Cardiac septum (tissue), 1 donor: ENCODE measurements at places on chromosomes 1 and 21.
A peak's percentile ranks its signal among the peaks of the same experiment; 100 is the strongest.

- no peak for DNase-seq
Measured at GRCh38 chr21:25563361-25564116, 43.7 kb downstream of the MRPL39 start.

GRCh38 chr1:90850181-90850897 is 133.2 kb upstream of the BARHL2 start:
- no peak for DNase-seq

GRCh38 chr1:169858467-169858866 is 35.2 kb downstream of the SCYL3 start:
- DNase-seq = no peak

DNA sequence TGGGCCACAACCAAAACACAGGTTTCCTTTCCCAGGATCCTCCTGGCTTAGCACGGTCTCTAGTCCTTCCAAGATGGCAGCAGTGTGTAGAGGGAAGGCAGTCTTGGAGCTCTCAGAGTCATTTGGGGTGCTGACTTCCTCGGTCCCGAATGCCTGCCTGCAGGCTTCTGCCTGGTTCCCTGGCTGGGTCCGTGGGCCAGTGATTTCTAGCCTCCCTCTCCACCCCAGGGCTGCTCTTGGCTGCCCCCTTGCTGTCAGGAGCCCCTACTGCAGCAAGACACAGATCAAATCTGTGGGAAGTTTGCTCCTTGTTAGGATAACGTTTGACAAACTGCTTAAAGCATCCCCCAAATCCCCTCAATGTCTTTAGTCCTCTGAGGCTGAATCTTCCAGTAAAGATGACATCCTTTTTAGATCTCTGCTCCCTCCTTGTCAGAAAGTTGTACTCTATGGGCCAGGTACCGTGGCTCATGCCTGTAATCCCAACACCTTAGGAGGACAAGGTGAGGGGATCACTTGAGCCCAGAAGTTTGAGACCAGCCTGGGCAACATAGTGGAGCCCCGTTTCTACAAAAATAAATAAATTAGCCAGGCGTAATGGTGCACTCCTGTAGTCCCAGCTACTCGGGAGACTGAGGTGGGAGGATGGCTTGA is 272.5 kb downstream of the RRAGC start:
- peak; percentile 82 for DNase-seq

DNA sequence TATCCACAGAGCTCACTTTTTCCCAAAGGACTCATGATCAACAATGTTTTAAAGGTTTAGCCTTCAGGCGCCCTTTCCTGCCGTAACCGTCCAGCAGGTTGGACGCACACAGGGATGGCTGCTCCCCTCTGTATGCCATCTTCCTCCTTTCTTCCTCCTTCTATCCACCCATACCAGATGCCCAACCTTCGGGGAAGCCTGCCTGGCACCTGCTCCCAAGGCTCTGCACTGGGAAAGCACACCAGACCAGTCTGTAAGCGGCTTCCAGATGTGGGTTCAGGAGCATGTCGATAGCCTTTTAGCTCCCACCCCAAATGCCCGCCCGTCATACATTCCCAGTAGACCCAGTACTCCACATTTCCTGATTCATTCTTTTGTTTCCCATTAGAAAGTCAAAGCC is 52.9 kb downstream of the STUM start:
- DNase-seq = peak; percentile 47

DNA sequence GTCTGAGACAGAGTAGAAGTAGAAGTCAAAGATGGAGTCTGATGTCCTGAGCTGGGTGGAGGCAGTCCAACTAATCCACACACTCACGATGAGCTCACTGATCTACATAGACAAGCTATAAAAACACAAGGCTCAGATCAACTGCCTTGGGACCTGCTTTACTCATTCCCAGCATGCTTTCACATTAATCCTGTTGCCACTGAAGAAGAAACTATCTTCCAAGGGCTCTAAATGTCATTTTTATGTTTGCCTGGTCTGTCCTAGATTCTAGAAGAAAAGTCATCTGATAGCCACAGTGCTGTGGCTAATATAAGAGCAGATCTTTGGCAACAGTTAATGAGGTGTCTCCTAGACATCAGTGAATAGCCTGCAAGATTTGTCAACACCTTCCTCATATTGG is 522.7 kb downstream of the NUF2 start:
- DNase-seq = no peak

- DNase-seq = no peak
Measured at GRCh38 chr1:39919545-39919944, 17.8 kb upstream of the MYCL start.

GRCh38 chr1:235648407-235648907 is 1.1 kb downstream of the GNG4 start:
- no peak for DNase-seq

DNA sequence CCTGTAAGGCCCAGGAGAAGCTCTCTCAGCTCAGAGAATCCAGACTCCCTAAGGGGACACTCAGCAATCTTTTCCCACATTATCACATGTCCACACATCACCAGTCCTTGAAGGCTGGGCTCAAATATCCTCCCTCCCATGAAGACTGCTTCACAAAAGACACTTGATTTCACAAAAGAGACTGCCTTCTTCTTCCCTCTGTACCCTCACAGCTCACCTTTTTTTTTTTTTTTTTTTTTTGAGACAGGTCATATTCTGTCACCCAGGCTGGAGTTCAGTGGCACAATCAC is 1.5 kb downstream of the CD58 start:
- no peak for DNase-seq

DNA sequence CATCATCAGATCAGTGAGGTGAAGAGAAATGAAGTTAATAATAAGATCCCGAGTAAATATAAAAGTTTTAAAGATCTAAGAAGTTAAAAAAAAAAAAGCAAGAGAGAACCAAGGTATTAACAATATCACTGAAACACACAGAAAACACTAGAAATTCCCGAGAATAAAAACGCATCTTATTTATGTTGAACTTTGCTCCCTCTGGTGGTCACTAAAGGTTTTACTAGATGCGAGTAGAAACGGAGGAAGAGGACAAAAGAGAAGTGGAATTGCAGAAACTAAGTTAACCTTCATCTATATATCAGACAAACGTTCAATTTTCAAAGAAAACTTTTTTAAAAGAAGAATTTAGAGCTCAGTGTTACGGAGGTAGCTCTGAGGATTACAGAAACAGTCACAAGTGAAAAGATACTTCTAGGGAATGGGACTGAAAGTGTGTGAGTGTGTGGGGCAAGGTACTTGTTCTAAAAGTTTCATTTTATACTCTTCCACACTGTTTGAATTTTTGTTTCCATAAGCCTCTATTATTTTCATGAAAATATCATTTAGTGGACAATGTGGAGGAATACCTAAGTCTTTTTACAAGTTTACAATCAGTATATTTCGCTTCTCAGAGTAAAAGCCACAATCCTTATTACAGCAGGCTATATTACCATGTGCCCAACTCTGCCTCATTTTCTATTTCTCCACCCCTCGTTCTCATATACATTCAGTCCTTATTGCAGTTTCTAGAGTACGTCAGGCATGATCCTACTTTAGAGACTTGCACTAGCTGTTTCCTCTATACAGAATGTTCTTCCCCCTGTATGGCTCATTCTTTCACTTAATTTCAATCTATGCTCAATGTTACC is 19.7 kb downstream of the ACBD6 start:
- no peak for DNase-seq

- no peak for DNase-seq
Measured at GRCh38 chr1:182426442-182427430, 23.2 kb upstream of the RGSL1 start.

- no peak for DNase-seq
Measured at GRCh38 chr1:184832517-184832916, 77.9 kb upstream of the EDEM3 start.

DNA sequence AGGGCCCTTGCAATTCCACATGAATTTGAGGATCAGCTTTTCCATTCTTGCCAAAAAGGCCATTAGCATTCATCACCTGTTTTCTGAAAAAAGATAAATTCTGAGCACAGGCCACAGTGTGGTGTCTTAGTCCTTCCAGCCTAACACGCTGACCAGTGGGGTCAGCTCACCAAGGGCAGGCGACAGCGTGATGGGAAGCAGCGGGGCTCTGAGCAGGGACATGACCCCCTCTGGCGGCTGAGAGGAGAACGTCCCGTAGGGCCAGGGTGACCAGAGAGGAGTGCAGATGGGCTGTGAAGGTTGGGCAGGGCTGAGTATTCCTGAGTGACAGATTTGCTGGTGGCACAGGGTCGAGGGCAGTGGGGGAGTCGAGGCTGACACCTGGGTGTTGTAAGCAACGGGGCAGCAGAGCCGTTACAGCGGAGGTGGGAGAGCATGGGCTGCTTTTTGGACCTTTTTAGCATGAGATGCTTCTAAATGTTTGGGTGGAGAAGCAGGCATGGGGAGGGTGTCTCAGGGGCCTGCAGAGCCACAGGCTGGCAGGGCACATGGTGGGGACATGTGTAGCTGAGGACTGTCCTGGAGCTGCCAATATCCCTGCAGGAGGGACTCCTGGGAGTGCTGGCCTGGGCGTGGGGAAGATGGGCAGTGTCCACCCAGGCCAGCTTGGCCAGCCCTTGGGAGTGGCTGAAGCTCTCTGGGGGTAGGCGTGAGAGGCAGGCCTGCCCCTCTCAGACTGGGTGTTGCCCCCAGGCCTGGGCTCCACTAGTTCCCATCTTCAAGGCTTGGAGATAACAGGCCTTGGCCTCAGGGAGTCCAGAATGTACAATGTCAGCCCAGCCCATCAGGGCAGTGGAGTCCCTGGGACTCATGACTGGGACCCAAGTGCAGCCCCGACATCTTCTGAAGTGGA is 8.6 kb upstream of the CALML6 start:
- DNase-seq = peak; percentile 94

DNA sequence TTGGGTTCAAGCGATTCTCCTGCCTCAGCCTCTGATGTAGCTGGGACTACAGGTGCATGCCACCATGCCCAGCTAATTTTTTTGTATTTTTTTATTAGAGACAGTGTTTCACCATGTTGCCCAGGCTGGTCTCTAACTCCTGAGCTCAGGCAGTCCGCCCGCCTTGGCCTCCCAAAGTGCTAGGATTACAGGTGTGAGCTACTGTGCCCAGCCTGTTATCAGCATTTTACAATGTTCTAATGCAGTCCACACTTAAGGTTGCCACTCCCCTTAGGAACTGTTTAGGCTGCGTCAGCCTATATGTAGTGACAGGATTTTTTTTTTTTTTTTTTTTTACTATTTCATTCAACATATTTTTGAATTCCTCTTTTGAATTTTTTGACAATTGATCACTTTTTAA is 30.2 kb downstream of the AGPAT3 start:
- DNase-seq = no peak

- no peak for DNase-seq
Measured at GRCh38 chr1:215890438-215890837, 323.3 kb downstream of the KCTD3 start.

DNA sequence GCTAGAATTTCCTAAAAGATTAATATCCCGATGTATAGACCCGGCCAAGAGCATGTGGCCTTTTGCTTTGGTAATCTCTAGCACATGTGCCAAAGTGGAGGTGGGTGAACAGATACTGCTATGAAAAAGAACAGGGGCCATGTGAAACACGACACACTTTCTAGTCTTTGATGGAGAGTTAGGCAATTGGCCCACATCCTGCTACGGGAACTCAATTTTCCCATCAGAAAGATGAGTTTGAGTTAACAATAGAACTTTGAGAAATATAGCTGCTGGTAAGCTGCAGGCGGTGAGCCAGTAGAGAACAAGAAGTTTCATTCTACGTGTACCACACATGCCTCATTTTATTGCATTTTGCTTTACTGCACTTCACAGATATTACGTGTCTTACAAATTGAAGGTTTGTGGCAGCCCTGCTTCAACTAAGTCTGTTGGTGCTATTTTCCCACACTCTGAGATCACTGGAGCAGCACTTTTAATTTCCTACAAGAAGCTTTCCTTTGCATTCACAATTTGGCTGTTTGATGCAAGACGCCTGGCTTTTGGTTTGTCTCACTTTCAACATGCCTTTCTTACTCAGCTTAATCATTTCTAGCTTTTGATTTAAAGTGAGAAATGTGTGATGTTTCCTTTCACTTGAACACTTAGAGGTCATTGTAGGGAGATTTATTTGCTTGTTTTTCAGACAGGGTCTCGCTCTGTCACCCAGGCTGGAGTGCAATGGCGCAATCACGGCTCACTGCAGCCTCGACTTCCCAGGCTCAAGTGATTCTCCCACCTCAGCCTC is 46.3 kb downstream of the HTR6 start:
- DNase-seq = no peak

GRCh38 chr1:161013488-161014230 is 7.3 kb downstream of the F11R start:
- peak; percentile 94 for DNase-seq

DNA sequence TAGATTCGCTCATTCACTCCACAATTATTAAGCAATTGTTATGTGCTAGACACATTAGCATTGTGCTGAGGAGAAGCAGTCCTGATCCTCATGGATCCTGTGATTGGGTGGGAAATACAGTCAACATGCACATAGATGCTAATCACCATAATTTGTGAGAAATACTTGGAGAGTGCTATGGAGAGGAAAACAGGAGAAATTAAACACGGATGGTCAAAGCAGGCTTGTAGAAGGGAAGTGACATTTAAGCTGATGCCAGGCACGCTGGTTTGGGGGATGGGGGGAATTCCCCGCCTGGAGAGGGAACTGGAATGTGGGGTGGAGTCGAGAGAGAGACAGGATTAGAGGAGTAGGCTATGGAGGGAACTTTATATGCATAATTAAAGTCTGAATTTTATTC is 52.2 kb upstream of the L1TD1 start:
- DNase-seq = no peak

GRCh38 chr1:52056163-52056936 is at the start of gene BTF3L4:
TSS of gene BTF3L4 (plus strand) at chr1:52056295. CDS start at chr1:52059848, 3,553 bp downstream.
- peak; percentile 98 for DNase-seq

GRCh38 chr1:90753556-90753955 is 36.5 kb upstream of the BARHL2 start:
- DNase-seq = no peak

- no peak for DNase-seq
Measured at GRCh38 chr1:241947354-241947753, 10.2 kb upstream of the BECN2 start.

- no peak for DNase-seq
Measured at GRCh38 chr1:16275591-16275990, 38.6 kb upstream of the CPLANE2 start.
